ENCODE measurements at places on chromosomes 1 and 21.

- DNase-seq = no peak
These were observed 284.1 kb downstream of the BACH1 start for GRCh38 chr21:29582855-29583254.

DNA sequence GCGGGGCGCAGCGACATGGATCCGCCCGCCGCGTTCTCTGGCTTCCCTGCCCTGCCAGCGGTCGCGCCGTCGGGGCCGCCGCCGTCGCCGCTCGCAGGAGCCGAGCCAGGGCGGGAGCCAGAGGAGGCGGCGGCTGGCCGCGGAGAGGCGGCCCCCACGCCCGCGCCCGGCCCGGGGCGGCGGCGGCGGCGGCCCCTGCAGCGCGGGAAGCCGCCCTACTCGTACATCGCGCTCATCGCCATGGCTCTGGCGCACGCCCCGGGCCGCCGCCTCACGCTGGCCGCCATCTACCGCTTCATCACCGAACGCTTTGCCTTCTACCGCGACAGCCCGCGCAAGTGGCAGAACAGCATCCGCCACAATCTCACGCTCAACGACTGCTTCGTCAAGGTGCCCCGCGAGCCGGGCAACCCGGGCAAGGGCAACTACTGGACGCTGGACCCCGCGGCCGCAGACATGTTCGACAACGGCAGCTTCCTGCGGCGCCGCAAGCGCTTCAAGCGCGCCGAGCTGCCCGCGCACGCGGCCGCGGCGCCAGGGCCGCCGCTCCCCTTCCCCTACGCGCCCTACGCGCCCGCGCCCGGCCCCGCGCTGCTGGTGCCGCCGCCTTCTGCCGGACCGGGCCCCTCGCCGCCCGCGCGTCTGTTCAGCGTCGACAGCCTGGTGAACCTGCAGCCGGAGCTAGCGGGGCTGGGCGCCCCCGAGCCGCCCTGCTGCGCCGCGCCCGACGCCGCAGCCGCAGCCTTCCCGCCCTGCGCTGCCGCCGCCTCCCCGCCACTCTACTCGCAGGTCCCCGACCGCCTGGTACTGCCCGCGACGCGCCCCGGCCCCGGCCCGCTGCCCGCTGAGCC, 459 bp downstream of the FOXE3 start:
- no peak for DNase-seq

DNA sequence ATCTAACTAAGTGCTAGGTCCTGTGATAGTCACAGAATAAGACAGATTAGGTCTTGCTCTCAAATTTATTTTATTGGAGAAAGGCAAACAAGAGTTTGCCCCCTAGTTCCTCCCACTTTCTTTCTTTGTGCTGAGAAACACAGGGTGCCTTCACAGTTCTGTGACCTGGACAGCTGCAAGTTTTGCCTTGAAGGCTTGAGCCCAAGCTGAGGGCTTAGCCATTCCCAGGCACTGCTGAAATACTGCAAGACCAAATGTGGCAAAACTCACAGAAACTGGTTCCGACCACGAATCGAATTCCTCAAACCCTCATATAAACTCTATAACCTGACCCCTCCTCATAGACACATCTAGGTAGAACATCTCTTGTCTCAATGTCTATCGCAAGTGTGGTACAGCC, 227.9 kb downstream of the RERE start:
- DNase-seq = no peak

DNA sequence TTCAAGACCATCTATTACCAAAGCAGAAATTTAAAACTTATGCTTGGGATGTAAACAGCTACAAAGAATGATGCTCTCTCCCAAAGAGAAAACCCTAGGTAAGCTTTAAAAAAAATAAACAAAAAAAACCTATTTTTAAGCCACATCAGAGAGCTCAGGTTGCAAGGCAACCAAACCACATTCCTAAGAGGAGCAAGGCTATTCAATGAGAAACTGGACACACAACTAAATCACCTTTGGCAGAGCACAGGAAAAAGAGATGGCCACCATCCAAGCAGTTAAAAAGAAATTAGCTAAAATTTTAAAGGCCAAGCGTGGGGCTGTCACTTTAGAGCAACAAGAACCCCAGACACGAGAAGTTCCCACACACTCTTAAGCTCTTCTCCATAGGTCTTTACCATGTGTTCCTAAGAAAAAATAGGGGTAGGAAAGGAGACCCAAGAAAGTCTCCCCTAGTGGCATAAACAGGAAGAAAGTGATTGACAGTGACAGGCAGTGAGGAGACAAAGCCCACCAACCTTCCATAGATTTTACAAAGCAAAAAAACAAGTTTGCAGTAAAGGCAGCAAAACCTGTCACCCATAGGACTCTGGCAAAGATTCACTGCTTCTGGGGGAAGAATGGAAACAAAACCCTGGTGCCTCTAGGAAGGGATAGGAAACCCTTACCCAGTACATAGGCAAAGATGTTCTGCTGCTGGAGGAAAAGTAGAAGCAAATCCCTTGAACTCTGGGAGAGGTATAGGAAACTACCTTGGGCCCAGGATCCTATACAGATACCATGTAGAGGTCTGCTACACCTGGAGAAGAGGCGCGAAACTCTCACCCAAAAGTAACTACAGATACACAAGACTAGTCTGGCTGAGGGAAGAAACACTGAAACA, 68.5 kb downstream of the FOXJ3 start:
- DNase-seq = no peak
